HTR-8/SVneo (cell line): ENCODE measurements at places on chromosomes 2 and 18.

GRCh38 chr18:74540652-74541421 is 6.5 kb downstream of the CNDP1 start:
- no peak for DNase-seq

DNA sequence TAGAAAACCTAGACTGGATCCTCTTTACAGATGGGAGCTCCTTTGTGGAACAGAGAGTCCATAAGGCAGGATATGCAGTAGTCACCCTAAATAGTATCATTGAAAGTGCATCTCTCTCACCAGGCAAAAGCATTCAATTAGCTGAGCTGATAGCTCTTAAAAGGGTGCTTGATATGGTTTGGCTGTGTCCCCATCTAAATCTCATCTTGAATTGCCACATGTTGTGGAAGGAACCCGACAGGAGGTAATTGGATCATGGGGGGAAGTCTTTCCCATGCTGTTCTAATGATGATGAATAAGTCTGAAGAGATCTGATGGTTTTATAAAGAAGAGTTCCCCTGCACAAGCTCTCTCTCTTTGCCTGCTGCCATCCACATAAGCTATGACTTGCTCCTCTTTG is 96.2 kb upstream of the RMP24 start:
- DNase-seq: no peak

- DNase-seq: no peak
Measured at GRCh38 chr2:162967147-162967546, 128.6 kb upstream of the KCNH7 start.

DNA sequence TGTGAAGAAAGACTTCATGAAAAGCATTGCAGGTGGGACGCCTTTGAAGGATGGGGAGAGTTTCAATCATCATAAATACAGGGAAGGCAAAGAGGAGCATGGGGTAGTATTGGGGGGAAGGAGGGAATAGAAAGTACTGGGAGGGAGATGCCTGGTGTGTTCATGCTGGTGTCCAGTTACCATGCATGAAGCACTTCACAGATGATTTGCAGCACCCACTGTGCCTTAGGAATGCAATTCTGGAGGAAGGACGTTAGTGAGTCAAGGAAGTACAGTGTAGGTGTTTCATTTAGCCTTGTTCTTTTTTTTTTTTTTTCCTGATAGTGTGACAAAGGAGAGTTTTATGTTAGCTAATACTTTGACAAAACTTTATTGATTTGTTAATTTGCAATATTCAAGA is 36.8 kb downstream of the ADAM23 start:
- DNase-seq: no peak

DNA sequence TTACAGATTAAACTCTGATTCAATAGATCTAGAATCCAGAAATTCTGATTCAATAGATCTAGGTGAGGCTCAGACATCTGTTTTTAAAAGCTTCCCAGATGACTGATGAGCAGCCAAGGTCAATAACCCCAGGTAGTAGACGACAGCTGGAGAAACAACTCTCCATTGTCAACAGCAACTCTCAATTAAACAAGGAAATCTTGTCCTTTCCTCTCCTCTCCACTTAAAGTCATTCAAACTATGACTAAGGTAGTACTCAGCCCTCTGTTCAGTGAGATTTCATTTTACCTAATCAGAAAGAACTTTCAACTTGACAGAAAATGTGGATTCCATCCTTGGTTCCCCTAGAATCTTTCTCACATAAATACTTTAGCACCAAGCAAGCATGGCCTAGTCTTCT is 94.6 kb upstream of the SCG2 start:
- DNase-seq: no peak

DNA sequence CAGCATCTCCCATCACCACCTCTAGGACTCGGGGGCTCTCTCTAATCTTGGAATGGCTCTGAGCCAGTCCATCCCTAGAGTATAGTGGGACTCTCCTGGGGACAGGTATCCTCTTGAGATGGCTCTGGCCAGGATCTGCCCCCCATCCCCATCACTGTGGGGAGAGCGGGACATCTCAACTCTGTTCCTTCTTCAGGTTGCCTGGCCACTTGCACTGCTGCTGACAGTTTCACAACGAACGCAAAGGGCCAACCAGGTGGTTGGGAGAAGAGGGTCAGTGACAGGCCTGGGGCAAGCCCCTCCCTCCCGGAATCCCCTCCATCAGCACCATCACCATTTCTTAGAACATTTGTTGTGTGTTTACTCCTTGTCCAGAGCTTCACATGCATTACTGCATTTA is 62.6 kb downstream of the CIB4 start:
- no peak for DNase-seq

DNA sequence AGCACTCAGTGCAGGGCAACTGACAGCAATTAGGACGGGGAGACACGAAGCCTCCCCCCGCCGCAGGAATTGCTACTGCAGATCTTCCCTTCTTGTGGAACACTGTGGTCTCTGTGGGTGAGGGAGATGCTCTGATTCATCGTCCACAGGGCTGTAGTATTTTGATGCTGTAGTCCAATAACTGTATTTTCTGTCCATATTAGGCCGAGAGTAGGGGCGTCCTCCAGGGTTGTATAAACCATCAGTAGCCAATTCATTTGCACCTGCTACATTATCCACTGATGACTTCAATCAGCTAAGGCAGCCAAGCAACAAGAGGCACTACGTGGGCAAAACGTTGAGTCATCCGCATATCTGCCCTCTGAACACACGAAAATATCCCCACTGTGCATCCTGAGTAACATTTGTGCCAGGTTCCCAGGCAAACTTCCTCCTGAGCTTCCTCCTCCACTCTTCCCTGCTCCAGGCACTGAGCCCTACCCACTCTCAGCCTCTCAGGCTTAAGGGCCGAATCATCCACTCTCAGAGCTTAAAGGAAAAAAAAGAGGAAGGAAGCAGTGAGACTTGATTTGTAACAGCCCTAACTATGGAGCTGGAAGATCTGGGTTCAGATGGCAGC is 62.1 kb downstream of the LBH start:
- peak; percentile 55 for DNase-seq

GRCh38 chr2:47869859-47870595 is 36.3 kb downstream of the FBXO11 start:
- DNase-seq: no peak

DNA sequence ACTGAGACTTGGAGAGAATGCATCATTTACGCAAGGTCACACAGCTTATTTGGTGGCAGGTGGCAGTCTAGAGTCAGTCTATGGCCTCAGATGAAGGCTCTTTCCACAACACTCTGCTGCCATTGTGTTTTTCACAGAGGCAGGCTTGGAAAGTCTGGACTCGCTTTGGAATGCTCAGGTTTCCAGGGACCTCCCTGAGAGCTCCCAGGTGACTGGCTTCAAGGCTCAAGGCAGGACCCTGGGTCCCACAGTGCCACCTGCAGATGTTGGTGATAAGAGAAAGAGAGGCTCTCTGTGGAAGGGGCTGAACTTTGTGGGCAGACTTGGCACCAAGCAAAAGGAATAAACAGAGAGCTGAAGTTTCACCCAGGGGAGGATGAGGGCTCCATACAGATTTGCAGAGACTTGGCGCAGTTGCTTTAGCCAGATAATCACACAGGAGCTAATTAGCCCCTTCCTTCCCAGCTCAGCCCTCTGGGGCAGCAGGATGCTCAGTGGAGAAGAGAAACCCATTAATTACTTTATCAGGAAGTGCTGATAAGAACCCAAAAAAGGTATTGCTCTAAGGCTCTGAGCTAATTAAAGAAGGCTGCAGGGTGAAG is 103.5 kb downstream of the LBH start:
- no peak for DNase-seq

DNA sequence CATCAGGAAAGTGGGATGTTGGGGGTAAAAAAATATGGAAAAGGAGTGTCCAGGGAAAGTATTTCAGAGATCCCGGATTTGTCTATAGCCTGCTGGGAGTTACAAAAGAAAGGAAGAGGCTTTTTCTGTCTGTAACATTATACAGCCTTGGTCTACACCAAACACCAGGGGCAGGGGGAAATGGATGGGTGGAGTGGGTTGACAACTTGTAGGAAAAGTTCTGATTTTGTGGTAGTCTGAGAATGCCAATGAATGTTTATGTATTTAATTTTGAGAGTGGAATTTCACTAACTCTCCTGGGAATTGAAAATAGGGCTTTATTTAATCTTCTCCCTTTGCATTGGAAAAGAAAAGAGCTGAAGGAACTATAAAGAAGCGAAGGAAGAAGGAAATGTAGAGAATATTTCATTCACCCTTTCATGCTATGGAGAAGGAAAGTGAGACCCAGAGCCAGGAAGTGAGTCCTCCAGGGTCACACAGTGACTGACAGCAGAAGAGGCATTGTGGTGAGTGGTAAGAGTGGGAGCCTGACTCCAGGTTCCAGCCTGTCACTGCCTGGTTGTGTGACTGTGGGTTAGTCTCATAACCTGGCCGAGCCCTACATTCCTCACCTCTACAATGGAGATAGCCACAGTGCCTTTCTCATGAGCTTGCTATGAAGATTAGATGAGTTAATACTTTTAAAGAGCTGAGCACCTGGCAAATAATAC is 346.3 kb upstream of the TNP1 start:
- DNase-seq: no peak

GRCh38 chr2:26764078-26764887 is at the start of gene SLC35F6:
Gene SLC35F6, plus strand, starts transcription at chr2:26764284. Its CDS starts 66 bp downstream, at chr2:26764350.
- DNase-seq: peak; percentile 87
